ENCODE measurements at places on chromosomes 11 and 22. TPM values are rescaled to one million over a fixed set of nuclear protein-coding genes. Genes with fewer than 3 reads are reported as not detected.
A peak's percentile ranks its signal among the peaks of the same experiment; 100 is the strongest.

DNA sequence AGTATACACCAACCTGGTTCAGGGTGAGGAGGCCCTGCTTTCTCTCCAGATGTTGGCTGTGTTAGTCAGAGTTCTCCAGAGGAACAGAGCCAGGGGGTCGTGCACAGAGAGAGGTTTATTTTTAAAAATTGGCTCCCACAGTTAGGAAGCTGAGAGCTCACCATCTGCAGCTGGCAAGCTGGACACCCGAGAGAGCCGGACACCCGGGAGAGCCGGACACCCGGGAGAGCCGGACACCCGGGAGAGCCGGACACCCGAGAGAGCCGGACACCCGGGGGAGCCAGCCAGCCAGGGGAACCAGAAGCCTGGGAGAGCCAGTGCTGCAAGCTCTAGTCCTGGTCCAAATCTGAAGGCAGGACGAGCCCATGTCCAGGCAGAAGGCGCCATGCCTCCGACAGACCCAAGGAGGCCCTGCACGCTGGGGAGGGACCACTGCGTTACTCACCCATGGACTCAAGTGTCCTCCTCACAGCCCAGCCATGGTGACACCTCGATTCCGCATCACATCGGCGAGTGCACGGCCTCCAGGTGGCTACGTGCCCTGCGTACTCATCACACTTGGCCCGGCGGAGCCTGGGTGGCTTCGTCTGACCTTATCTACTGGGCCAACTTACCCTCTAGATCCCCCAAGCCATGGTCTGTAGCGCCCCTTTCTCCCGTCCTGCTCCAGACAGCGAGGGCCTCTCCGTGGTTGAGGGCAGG, 99.0 kb downstream of the BRD1 start:
- no peak for DNase-seq

- no peak for DNase-seq
Measured at GRCh38 chr22:22940961-22941605, 53.5 kb downstream of the IGLL5 start.

- peak; percentile 54 for DNase-seq
Measured at GRCh38 chr22:39727541-39727940, 157.0 kb downstream of the CACNA1I start.

- DNase-seq = no peak
Measured at GRCh38 chr11:70378506-70379134, 19.7 kb upstream of the CTTN start.

DNA sequence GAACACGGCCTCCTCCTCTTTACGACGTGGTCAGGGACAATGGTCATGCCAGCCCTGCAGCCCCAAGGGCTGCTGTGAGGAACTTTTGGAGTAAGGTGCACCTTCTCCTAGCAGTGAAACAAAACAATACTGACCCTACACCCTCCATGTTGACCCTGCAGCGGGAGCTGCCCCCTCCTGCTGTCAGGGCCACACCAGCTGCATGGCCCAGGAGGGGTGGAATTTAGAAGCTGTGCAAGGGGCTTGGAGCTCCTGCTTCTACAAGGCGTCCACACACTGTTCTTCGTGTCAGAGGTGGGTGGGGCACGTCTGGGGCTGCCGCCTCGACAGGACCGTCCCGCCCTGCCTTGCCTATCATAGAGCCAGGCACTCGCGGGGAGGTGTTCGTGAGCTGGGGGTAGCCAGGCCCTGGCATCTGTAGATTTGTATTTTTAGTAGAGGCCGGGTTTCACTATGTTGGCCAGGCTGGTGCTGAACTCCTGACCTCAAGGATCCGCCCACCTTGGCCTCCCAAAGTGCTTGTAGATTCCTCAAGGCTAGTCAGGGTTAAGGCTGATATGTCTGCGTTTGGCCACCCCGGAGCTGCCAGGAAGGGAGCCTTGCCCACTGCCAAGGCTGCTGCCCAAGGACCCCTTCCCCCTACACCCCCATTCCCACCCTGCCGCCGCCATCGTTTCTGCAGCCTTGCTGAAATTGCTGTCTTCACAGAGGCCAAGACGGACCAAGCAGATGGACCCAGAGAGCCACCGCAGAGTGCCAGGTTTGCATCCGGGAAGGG, 15.9 kb downstream of the INCENP start:
- no peak for DNase-seq

GRCh38 chr11:67073908-67074307, 17.3 kb downstream of the RHOD start:
- DNase-seq = no peak

DNA sequence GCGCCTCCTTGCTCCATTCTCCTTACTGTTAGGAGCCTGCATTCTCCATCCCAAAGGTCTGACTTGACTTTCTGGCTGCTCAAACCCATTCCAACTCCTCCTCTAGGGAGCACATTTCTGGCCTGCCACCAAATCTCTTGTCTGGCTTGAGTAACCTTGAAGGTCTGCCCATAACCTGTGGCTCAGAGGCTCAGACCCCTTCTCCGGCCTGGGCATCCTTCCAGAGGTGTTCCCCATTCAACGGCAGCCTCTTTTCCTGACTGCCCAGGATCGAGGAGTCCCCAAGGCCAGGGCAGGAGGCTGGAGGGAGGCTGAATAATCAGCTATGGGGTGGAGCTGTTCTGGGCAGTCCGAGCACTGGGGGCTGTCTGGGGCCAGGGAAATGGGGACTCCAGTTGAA, 2.2 kb downstream of the RAD9A start:
- no peak for DNase-seq

GRCh38 chr11:12485328-12485727, 108.0 kb downstream of the PARVA start:
- DNase-seq = no peak

POLA2 gene
- total RNA-seq = 12.2 TPM

HPX gene
- 0.36 TPM for total RNA-seq

PTPMT1 gene
- 51.4 TPM for total RNA-seq

TMPRSS4 gene
- not detected for total RNA-seq

FAM180B gene
- total RNA-seq = not detected

PYGM gene
- total RNA-seq = 0.18 TPM

Measured in IMR-90 (cell line).